ENCODE measurements at places on chromosomes 6 and 20.

DNA sequence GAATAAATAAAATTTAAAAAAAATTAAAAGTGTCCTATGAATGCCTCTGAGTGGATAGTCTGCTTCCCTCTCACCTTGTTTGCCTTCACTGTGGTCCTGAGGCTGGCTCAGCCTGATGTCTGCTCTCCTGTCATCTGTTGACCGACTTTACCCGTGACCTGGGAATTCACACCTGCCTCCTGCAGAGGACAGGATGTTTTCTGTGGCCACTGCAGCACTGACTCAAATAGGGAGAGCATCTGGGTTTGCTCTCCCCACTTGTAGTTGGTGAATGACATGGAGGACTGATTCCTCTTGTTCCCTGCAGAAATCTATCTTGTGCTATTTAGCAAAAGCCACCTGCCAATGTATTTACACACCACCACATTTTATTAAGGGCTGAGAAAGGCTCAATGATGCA is 52.4 kb upstream of the ERVFRD-1 start:
- no peak for DNase-seq

DNA sequence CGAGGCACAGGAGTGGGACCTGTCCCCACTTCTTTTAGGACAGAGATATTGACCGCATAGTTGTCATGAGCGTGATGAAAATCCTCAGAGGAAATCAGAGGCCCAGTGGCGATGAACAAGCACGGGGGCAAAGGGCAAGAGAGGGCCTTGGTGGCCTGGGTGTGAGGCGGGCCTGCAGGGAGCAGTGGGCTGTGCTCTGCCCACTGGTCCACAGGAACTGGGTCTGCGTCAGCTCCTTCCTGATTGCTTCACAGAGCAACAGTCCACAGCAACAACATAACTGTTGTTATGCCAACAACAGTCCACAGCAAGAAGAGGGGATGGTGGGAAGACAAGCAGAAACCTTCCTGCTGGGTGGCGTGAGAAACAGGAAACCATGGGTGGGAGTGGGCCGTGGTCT is 335.6 kb downstream of the ZFAND3 start:
- DNase-seq, result no peak

- no peak for DNase-seq
Observed at GRCh38 chr6:110520209-110520965, 44.0 kb upstream of the SLC22A16 start.

DNA sequence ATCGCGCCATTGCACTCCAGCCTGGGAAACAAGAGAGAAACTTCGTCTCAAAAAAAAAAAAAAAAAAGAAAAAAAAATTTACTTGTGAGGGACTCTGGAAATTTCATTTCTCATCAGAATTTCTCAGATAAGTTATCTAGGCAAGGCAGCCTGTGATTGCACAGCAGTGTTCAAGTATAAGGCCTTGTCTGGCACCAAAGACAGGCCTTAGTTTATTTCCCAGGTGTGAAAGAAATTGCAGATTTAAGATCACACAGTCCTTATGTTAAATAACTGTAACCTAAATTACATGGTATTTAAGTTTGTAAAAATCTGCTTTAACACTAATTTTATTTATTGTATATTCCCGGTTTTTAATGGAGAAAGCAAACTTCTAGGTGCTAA is 34.8 kb downstream of the HFE start:
- DNase-seq, result no peak

DNA sequence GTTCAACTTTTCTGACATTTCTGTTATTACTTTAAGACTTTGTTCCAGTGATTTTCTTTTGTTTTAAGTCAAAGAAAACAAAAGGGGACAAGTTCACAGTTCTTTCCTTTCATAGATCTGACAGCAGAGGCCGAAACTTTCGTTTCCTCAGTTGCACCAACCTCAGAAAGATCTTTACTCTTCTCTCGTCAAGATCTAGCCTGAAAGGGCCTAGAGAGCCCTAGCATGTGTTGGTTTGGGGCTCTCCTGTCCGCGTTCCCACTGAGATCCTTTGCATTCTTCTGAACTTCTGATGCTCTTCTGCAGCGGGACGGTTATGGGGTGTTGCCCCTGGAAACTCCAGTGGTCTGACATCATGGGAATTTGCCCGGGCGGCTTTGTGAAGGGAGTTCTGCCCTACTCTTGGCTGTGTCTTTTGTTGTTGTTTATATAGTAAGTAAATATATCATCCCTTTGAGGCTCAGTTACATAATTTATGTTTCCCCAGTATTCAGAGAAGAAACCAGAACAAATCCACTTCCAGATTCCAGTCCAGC is 129.1 kb downstream of the SASH1 start:
- DNase-seq, result no peak

DNA sequence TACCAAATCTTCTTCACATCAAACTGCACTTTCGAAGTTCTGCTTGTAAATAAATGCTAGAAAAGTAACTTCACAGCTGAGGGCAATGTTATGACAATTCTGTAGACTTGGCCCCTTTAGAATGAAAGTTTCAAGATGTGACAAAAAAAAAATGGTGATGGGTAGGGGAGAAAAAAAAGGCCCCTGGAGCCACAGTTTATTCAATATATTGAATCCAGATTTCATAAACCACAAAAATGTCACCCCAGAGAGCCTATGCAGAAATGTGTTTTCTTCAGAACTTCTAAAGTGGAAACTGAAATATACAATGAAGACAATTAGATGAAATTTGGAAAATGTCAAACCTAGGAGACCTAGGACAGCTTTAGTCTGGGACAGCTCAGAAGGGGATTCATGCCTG is 143.1 kb downstream of the EDN3 start:
- DNase-seq, result no peak

DNA sequence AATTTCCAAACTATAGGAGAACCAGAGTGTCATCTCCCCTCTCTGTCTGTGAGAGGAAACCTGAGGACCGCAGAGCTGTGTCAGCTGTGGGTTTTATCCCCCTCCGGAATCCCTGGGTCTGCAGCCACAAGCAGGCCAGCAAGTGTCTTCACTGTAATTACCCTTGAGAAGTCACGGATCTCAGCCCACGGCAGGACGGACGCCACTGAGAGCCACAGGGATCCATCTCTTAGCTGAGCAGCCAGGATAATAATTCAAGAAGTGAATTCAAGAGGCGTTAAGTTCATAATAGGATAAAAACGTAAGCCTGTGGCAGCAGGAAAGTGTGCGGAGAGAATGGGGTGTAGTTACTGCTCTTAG is 37.0 kb downstream of the DLL1 start:
- DNase-seq, result no peak

- no peak for DNase-seq
Observed at GRCh38 chr6:33543116-33543515, 37.0 kb downstream of the BAK1 start.

GRCh38 chr6:9087470-9087869 is 652.1 kb upstream of the SLC35B3 start:
- DNase-seq, result no peak

- no peak for DNase-seq
Observed at GRCh38 chr6:26104457-26105108, 17.4 kb downstream of the HFE start.

DNA sequence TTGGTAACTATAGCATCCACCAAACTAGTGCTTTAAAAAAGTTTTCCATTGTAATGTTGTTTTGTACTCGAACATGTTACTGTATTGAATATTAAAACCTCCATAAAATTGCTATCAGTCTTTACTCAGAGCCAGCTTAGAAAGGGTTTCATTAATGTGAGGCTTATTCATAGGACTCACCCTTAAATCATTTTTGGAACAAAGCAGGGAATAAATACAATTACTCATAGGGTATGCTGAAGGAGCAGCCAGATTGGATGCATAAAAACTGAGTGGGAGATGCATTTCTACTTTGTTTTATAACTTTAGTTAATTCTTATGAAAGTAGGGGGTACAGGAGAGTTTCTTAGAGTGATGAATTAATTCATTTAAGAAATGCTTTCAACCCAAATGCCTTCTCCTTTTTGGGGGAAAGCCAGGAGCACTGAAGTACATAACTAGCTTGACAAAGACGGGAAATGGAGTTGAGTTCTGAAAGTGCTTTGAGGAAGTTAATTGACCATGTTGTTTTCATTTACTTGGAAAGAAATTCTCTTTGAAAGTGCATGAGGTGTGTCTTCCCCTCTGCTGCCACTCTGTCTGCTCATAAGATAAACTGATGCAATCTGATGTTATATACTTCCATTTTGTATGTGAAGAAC is 90.3 kb downstream of the RNF144B start:
- DNase-seq, result no peak

GRCh38 chr20:63061771-63062100 is 55.0 kb upstream of the BHLHE23 start:
- no peak for DNase-seq

DNA sequence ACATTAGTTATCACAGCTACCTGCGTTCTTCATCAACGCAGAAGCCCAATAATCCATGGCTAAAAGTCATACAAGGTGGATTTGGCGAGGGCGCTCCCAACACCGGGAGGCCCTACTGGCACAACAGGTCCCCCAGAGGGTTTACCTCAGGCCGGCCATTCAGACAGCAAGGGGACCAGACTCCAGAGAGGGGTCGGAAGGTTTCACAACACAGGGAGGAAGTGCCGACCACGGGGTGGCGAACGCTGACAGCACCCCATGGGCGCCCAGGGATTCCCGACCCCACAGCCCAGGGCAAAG is 1515.9 kb upstream of the DEFB115 start:
- no peak for DNase-seq

- DNase-seq, result peak; percentile 85
Observed at GRCh38 chr6:105608711-105609374, 206.0 kb upstream of the PREP start.

- DNase-seq, result no peak
Observed at GRCh38 chr6:164415832-164416563, 893.4 kb downstream of the C6orf118 start.

DNA sequence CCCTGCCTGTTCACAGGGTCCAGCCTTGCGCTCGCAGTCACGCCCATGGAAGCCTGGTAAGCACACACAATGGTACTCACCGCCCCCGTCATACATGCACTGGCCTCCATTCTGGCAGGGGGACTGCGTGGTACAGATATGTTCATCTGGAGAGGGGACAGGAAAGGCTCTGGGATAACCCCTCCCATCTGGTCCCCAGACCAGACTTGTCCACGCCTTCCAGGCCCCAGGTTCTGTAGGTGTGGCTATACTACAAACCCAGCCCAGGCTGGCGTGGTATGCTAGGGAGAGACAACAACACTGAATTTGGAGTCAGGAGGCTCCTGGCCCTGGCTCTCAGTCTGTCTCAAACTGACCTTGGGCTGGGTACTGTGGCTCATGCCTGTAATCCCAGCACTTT is 3.4 kb downstream of the DLK2 start:
- no peak for DNase-seq

DNA sequence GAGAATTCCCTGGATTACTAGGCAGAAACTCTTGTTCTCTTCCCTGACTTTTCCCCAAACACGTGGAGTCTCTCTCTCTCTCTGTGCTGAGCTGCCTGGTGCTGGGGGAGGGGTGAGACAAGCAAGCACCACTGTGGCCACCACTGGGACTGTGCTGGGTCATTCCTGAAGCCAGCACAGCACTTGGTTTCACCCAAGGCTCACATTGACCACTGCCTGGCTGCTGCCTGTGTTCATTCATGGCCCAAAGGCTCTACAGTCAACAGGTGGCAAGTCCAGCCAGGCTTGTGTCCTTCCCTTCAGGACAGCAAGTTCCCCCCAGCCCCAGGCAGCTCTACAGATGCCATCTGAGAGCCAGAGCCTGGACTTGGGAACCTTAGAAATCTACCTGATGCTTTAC is 92.2 kb downstream of the CTNNBL1 start:
- no peak for DNase-seq

- DNase-seq, result no peak
Observed at GRCh38 chr20:44585057-44585963, 2.9 kb downstream of the PKIG start.

DNA sequence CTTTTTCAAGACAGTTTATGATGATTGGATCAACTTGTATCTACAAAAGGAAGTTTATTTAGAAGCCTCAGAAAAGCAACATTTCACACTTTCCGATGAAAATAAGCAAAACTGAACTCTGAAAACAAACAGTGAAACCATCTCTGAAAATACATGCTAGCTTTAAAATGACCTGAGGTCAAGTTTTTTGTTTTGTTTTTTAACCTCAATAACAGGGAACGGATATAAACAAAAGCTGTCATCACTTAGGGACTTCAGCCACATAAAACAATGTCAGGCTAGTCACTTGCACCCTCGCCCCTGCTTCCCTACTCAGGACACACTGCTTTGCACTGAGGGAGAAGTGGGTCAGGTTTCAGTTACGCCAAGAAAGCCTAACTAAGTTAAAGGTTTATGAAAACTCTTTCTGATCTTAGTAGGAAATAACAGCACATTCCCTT is 11.6 kb downstream of the BACH2 start:
- DNase-seq, result no peak

DNA sequence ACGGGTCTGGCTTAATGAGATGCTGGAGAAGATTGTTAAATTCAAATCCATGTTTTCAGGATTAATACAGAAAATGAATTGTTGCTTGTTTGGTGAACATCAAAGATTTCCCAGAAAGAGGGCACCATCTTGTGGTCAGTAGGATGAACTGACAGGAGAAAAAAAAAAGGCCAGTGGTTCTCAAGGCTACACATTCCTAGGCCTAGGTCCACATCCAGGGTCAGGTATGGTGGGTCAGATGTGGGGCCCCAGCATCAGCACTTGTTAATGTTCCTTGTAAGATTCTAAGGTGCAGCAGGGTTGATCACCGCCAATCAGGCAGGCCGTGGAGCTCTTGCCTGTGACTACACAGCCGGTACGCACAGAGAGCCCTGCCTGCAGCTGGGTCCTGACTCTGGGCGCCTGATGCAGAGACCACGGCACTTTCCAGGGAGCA is 34.0 kb upstream of the FOXO3 start:
- peak; percentile 42 for DNase-seq

GRCh38 chr6:74213995-74214394 is 518.0 kb downstream of the CD109 start:
- no peak for DNase-seq

DNA sequence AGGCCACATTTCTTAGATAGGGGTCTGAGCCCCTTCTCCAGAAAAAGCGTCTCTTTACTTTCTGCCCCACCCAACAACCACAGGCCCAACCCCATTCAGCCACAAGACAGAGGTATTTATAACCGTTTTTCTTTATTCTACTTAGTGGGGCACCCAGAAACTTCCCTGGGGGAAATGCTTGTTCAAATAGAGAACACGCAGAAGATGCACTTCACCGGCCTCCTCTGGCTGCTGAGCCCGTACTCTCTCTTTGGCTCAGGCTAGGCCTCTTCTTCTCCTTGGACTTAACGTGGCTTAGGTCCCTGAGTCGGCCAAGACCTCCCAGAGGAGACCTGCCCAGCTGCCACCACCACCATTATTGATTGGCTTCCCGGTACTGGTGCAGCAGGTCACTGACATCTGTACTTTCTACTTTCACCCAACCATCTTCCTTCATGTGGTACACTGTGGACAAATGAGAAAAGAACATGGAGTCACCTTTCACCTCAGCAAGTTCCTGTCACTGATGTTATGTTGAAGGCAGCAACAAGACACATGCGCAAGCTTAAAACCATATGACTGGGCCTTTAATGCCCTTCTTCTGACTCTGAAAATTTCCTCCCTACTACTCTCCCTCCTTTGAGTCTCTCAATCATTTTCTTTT is 2.2 kb upstream of the TAP2 start:
- no peak for DNase-seq
